Chondrocyte (in vitro differentiated cells): ENCODE measurements at places on chromosomes 6 and 20. TPM values are rescaled to one million over a fixed set of nuclear protein-coding genes. Genes with fewer than 3 reads are reported as not detected.

GRCh38 chr6:21208796-21209186, 384.8 kb upstream of the SOX4 start:
- DNase-seq, result no peak

DNA sequence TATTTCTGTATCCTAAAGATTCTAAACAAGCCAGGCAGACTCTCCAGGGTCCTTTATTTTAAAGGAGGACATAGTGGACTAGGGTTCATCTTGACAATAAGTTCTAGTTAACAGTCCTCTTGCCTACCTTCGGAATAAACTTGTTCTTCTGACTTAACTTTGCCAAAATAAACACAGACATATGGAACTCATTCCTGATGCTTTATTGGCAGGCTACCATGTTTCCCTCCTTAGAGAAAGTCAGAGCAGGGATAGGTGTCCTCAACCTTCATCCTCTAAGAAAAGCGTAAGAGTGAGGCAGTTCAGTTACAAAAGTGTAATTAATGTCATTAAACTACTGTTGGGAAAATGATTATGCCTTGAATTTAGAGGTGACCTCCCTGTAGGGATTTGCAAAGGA, 46.9 kb upstream of the NRSN1 start:
- no peak for DNase-seq

VGLL2 gene
- total RNA-seq, result not detected in 3 replicates

GRCh38 chr6:88483424-88483823, 317.3 kb upstream of the CNR1 start:
- no peak for DNase-seq

DNA sequence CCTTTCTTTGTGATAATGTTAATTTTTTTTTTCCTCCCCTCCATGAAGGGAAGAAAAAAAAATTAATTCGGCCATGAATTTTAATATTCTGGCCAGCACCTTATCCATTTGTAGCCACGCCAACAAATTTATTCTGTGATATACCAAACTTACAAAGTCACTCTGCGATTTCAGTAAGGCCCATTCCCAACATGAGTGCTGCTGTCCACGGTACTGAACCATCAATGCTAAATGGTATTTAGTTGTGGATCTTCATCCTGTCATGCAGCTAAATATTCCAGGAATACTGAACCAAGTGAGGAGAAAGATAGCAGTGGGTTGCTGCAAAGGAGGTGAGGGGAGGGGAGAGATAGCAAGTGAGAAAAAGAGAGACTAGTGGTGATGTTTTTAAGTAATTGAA, 19.5 kb upstream of the RSPH4A start:
- DNase-seq, result no peak

- DNase-seq, result no peak
Observed at GRCh38 chr6:20069021-20069522, 143.2 kb downstream of the MBOAT1 start.

DNA sequence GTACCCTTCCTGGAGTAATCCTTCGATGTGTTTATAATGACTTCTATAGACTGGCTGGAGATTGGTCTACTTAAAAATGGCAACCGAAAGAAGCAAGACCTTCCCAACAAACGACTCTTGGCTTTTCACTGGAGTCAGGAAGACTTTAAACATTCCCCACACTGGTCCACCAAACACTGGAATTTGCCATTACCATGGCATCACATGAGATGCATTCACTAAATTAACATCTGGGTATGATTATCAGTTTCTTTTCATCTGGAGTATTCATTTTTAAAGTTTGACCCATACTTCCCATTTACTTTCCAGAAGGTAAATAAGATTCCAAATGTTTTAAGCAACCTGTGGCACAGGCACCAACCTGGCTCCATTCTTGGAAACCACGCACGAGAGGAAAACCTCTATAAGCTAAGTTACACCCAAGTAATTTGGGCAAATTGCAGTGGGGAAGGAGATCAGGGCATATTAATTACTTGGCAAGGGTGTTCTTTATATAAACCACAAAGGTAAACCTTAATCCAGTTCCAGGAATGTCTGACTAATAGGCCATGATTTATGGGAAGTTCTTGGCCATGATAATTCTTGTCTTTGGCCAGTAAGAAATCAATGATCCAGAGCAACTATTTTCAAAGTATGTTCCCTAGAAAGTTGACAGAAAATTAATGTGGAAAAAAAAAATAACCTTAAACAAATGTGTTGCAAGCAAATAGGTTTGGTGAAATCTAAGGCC, 190.0 kb upstream of the COL21A1 start:
- DNase-seq, result no peak

EYS gene
- not detected in 3 replicates for total RNA-seq

PHACTR3 gene
- not detected in 3 replicates for total RNA-seq

GRCh38 chr6:169158691-169159090, 95.0 kb downstream of the THBS2 start:
- no peak for DNase-seq

DNA sequence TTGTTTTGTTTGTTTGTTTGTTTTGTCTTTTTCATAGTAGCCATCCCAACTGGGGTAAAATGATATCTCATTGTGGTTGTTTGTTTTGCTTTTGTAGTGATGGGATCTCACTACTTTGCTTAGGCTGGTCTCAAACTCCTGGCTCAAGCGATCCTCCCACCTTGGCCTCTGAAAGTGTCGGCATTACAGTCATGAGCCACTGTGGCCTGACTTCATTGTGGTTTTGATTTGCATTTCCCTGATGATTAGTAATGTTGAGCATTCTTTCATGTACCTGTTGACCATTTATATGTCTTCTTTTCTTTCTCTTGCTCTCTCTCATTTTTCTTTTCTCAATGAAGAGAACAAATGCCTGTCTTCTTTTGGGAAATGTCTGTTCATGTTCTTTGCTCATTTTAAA, 30.8 kb upstream of the HLA-DOA start:
- no peak for DNase-seq

- DNase-seq, result no peak
Observed at GRCh38 chr6:107179004-107179403, 63.7 kb upstream of the BEND3 start.

TMEM217 gene
- 1.8 to 4.5 TPM (median 4.0 TPM) in 3 replicates for total RNA-seq

DNA sequence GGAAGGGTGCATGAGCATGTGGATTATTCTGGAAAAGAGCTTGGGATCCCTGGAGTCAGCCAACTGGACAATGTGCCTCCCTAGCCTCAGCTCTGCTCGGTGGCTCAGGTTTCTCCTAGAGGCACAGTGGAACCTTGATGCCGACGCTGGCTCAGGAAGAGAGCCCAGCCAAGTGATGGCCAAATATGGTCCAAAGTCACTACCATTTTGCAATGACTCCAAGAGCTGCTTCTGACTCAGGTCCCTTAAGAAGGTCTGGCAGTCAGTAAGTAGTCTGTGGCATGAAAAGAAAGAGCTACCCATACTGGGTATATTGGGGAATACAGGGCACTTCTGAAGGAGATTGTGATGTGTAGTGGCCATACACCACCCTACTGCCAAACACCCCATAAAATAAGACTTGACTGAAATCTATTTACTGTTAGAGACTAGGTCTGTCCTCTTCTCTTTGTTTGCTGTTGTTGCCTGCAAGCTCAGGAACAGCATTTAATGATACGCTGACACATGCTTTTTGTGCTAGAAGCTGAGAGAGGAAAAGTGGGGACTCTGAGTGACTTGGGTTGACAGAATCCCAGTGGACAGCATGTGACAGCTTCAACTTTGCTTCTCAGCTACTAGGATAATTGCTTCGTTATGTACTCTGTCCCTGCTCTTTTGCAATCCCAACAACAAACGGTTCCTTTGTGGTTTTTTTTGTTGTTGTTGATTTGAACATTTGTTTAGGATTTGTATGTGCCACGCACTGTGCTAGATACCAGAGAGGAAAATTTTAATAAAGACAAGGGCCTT, 30.3 kb upstream of the OGFRL1 start:
- DNase-seq, result no peak

KHDRBS2 gene
- not detected in 3 replicates for total RNA-seq

NOTCH4 gene
- 0.82 to 1.6 TPM (median 1.4 TPM) in 3 replicates for total RNA-seq

RCAN2 gene
- total RNA-seq, result 3.7 to 23.9 TPM (median 23.8 TPM) in 3 replicates
